ENCODE measurements at places on chromosomes 6 and 20.

DNA sequence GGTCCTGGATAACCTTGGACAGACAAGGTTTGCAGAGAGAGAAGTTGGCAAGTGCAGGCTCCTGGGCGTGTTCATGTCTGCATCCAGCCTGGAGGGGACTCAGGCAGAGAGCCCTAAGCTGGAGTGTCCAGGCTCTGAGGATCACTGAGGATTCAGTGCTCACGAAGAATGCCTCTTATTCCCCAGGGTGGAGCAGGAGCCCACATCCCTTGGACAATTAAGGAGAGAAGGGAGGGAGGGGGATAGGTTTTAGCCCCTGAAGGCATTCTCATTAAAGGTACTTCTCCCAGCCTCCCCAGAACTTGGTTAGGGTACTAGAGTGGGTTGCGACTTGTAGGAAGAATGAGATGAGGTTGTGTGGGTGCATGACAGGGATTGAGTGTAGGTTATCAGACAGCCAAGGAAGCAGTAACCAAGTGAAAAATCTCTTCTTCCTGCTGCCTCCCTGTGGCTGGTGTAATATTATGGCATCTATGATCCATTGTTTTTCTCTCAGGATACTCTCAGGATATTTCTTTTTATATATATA, 680 bp downstream of the HLA-DPB1 start:
- no peak for DNase-seq

GRCh38 chr6:149284904-149285303, 32.6 kb upstream of the TAB2 start:
- no peak for DNase-seq

DNA sequence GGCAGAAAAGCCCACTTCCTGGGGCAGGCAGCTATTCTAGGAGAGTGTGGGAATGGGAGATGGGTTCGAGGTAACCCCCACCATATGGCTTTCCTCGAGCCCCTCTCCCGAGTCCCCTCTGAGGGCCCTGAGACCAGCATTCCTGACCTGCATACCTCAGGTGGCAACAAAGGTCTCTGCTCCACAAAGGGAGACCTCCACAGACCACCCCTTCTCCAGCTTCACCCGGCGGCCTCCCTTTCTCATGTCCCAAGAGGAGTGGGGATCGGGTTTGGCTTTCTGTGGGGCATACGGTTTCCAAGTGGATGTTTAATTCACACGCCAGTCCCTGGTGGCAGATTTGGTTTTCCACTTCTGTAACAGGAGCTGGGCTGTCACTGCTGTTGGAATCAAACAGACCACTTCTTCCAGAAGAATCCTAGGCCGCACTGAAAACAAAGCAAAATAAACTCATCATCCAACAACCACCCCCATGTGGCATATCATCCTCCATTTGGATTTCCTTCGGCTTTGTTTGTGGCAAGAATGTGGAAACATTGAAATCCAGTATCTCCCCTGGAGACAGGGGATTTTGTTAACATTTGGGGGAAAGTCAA, 83.2 kb downstream of the DLL1 start:
- DNase-seq: no peak

GRCh38 chr6:101445527-101445926, 52.0 kb downstream of the GRIK2 start:
- no peak for DNase-seq

GRCh38 chr20:34215711-34216381, 25.4 kb upstream of the ASIP start:
- no peak for DNase-seq

GRCh38 chr6:23964865-23965264, 161.2 kb upstream of the NRSN1 start:
- no peak for DNase-seq

- no peak for DNase-seq
These were observed 83.3 kb downstream of the SOD2 start for GRCh38 chr6:159609652-159610178.

DNA sequence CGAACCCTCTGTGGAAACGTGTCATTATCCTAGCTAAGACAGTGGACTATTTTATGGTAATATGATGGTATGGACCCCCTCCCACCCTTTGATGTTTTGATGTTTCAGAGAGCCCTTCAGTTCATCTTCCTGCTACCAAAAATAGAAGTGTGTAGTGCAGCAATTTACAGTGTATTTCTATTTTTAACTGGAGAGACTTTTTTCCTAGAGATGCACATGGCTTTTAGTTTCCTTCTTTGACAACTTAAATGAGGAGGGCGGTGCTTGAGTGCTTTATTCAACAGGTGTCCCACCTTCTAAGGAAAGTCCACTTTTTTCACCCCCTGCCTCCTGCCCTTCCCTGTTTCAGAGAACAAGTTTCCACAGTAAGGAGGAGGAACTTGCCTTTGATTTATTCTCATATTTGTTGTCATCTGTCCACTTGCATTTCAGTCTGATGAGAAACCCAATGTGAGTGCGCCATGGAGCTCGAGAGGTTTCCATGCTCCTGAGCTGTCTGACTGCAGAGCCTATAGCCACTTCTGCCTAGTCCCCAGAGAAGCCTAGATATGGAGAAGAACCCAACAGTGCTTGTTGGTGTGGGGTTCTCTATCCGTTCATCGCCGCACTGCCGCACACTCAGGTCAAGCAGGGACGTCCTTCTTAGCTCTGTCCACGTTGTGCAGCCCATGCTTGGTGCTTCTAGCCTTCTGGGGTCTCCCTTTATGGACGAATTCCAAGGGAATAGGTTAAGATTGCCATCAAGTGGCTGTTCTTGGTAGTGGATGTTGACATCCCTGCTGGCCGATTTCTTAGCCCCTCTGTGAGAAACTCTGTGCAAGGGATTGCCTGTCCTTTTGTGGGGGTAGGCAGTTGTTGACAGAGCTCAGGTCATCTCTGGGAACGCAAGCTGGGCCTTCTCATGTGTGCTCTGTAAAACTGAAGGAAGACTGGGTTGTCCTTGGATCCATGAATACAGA, 144.2 kb downstream of the JARID2 start:
- DNase-seq: no peak

- DNase-seq: no peak
These were observed 32.8 kb downstream of the TCF15 start for GRCh38 chr20:577167-577791.

DNA sequence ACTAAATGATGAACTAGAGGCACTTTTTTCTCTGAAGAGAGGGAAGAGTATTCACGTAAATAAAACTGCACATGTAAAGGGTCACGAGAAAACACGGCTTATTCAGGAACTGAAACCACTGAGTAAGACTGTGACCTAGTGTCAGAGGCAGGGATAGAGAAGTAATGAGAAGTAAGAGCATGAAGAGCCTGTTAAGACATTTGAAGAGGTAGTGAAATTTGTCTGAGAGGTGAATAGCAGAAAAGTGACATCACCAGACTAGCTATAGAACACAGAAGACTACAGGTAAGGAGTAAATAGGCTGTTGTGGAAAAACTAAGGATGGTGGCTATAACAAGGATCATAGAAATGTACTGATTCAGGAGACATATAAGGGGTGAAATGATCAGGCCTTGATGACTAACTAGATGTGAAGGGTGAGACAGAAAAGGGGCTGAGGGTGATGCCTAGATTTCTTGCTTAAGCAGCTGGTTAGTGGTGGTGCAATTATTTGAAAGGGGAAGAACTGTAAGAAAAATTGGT, 76.8 kb downstream of the REV3L start:
- DNase-seq: no peak

GRCh38 chr6:157879873-157880254, 56.8 kb downstream of the SNX9 start:
- DNase-seq: no peak

DNA sequence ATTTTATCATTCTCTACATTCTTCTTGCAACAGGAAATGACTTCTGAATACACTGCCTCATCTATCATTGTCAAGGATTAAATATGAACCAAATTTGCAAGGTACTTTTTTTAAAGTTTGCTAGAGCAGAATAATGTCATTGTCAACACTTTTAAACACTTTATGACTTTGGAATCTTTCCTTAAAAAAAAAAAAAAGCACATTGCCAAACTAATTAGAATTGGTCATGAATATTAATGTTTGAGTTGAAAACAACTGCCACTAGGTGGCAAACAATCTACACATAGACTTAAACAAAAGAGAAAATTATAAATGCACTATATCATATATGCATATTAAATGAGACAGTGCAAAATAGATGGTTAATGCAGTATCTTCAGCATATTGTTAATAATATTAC, 32.5 kb upstream of the TMEM244 start:
- no peak for DNase-seq

DNA sequence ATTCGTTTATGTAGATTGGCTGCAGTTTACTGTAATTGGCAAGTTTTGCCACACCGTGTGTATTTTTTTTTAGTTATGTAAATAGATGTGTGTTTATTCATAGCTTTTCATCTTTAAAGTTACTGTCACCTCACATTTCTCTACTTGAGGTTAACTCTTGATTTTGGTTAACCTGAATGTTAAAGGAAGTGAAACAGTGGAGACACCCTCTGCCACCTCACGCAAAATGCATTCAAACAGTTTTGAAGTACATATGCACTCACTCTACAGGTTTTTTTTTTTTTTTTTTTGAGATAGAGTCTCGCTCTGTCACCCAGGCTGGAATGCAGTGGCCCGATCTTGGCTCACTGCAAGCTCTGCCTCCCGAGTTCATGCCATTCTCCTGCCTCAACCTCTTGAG, 17.7 kb downstream of the OR2A4 start:
- no peak for DNase-seq

GRCh38 chr6:158287047-158287446, 25.2 kb upstream of the TULP4 start:
- no peak for DNase-seq

DNA sequence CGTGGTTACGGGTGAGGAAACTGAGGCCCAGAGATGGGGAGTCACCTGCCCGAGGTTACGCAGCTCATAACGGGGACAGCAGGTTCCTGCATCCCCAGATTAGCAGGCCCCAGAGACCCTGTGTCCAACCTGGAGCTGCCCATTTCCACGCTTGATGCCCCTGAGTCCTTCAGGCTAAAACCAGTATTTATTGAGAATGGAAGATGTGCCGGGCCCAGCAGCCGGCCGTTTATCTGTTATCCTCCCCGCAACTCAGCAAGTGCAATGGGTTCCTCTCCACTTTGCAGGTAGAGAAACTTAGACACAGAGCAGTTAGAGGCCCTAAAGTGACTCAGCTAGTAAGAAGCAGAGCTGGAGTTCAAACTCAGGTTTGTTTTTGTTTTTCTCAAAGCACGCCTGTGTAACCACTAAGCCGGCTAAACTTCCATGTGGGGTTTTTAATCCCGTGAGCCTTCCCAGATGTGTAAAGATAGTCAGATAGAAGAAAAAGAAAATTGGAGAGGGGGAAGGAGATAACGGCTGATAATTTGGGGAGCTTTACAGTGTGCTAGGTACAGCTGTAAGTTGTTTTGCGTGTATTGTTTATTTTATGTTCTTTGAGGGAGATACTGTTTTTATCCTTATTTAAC, 775 bp downstream of the PFDN4 start:
- no peak for DNase-seq

- no peak for DNase-seq
These were observed 4.1 kb upstream of the NOL4L start for GRCh38 chr20:32589256-32589655.

DNA sequence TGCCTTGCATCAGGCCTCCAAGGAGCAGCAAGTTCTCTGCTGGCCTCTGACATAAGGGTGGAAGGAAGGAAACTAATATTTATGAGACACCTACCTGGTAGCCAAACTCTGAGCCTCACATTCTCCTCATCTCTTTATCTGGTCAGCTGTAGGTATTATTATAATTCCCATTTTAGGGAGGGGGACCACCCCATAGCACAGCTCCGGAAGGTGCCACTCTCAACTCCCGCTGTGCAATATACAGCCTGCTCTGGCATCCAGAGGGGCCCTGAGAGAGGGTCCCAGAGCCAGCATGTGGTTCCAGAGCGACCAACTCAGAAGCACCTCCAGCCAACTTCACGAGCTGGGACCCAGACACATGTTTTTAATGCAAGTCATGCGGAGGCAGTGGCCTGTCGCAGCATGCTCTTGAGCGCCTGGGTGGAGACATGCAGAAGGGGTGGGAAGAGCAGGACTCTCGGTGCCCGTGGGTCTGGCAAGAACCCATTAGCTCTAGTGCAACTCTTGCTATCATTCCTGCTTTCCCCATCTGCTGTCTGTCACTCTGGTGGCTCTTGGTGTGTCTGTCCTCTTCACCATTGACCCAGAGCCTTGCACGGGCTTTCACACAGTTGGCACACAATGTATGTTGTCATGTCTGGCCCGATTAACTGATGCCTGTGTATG, 15.0 kb upstream of the MYMX start:
- DNase-seq: no peak

DNA sequence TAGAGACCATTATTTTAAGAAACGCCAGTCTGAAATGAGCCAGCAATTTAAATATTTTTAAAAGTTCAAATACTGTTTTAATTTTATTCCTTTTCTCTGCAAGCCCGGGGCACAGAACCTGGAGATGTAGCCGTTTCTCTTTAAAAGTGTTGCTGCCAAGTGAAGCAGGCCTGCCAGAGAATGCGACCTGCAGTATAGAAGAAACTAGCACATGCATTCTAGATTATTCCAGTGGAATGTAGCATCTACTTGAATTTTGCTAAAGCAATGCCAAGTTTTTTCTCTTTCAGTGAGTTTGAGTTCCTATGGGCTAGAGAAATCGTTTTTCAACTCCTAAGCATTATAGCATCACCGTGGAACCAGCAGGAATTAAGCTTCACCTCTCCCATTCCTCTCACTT, 101.3 kb downstream of the QRSL1 start:
- no peak for DNase-seq

DNA sequence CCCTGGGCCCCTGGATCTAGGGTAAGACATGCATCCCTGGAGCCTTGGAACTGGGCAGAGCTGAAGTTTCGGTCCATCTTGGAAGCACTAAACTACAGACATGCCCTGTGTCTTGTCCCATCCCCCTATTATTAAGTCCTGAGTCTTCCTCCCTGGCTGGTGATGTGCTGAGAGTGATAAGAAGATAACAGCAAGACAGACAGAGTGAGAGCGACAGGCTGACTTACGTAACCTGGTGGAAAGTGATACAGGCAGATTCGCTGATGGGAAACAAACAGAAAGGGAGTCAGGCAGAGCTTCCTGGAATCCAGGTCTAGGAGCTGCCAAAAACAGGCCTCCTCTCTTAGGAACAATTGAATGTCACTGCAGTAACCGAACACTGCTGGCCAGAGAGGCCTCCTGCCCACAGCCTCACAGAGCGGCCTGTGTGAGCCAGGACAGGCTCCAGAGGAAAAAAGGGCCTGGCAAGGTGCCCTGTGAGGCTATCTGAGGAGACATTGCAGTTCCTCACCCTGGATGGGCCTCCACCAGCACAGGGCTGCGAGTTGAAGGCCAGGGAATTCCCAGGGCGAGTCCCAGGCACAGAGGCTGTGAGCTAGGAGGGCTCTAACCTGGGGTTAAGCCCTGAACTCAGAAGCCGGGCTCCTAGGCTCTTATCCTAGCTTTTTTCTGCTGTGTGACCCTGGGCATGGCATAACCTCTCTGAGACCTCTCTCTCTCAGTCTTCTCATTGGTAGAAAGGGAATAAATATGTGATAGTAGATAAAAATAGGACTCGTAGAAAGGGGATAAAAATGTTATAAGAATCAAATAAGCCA, 34.2 kb upstream of the B4GALT5 start:
- DNase-seq: no peak

DNA sequence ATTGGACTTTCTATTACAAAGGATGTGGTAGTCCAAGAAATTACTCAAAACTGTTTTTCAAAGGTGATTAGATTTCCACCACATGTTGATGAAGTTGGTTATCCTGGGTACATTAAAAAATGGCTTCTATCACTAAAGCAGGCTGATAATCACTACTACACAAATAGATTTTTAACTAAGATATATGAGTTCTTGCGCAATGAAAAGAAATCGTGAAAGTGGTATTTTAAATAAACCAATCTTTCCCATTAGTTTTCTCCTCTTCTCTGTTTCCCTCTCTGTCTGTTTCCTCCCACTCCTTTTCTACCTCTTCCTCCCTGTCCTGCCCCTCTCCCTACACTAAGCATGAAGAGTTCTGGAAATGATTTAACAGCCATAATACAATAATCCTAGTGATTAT, 487.9 kb upstream of the CITED2 start:
- no peak for DNase-seq
